ENCODE measurements at places on chromosomes 2 and 18.
A peak's percentile ranks its signal among the peaks of the same experiment; 100 is the strongest.

- DNase-seq: no peak
Observed at GRCh38 chr2:119672161-119672862, 6.7 kb upstream of the TMEM177 start.

GRCh38 chr2:35973132-35973736 lies 382.3 kb upstream of the CRIM1 start:
- DNase-seq: no peak

DNA sequence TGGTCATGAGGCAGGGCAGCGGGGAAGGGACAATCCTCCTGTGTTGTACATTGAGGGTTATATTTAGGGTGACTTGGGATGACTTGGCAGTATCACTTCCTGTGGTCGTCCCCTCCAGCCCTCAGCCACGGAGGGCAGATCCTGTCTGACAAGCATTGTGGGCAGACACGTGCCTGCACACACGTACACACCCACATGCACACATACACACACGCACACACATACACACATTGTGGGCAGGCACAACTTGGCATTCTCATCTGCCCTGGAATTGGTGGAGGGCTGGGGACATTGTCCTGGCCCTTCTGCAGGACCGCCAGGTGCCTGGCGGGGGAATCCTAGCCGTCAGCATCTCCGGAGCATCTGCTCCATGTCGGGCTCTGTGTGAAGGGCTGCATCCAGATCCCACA lies 47.6 kb downstream of the ODC1 start:
- DNase-seq: peak; percentile 65

DNA sequence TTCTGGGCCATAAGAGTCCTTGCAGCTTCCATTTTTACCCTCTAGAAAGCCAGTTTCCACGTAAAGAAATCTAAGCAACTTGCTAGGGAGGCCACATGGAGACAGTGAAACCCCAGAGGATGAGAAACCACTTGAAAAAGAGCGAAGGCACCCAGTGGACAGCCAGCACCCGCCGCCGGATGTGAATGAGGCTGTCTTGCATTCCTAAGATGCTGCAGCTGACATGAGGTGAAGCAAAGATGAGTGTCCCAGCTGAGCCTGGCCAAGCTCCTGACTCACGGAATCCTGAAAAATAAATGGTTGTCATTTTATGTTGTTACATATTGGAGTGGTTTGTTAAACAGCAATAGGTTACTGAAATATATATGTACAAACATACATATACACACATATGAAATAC lies 65.9 kb upstream of the STPG4 start:
- no peak for DNase-seq

DNA sequence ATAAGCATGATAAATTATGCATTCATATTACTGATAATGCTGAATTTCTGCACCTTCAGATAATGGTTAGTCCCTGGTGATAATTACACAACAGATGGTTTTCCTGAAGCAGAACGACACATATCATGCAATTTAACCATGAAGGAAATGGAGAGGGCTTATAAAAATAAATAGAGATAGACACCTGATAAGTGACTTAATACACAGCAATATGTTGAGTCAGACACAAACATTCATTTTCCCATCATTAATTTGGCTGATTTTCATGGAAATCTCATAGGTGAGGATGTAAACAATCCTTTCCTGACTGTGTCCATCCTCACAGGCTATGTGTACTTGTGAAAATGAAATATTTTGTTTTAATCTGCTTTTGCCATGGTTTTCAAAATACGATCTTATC lies 36.9 kb upstream of the DSEL start:
- DNase-seq: no peak

DNA sequence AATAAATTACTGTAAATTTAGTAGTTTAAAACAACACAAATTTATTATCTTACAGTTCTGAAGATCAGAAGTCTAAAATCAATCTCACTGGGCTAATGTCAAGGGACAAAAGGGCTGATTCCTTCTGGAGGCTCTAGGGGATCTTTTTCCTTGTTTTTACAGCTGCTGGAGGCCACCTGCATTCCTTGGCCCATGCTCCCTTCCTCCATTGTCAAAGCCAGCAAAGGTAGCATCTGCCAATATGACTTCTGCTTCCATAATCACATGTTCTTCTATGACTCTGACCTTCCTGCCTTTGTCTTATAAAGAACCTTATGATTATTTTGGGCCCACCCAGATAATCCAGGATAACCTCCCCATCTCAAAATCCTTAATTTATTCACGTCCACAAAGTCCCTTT lies 46.0 kb upstream of the FAM136A start:
- no peak for DNase-seq

DNA sequence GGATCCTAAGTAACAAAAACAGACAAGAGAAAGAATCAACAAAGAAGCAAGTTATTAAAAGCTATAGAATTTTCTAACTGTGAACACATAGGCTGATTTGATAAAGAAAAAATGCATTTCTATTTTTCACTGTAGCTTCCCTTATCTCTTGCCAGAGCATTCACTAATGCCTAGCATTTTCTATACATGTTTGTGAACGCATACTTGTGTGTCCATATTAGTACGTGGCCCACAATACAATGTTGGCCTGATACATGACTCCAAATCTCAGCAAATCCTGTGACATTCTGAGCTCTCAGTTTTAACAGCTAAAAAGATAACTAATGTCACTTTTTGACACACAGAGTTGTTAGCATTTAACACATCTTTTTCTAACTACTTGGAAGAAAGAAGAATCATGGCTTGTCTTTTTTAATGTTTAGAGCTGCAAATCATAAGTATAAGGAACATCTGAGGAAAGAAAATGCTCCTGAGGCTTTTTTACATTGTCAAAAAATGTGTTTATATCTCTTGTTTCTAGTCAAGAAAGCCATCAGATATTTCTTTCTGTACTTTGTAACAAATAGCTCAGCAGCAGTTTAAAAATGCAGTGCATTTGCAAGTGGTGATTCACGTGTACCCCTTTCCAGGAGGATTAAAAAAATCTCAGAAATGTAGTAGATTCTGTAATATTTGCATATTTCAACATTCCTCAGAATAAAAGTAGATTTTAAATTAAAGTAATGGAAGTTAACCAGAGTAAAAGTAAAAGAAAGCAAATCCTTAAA lies 1646.8 kb upstream of the TMEFF2 start:
- no peak for DNase-seq

GRCh38 chr2:20419007-20419576 lies 27.8 kb upstream of the RHOB start:
- DNase-seq: peak; percentile 56

DNA sequence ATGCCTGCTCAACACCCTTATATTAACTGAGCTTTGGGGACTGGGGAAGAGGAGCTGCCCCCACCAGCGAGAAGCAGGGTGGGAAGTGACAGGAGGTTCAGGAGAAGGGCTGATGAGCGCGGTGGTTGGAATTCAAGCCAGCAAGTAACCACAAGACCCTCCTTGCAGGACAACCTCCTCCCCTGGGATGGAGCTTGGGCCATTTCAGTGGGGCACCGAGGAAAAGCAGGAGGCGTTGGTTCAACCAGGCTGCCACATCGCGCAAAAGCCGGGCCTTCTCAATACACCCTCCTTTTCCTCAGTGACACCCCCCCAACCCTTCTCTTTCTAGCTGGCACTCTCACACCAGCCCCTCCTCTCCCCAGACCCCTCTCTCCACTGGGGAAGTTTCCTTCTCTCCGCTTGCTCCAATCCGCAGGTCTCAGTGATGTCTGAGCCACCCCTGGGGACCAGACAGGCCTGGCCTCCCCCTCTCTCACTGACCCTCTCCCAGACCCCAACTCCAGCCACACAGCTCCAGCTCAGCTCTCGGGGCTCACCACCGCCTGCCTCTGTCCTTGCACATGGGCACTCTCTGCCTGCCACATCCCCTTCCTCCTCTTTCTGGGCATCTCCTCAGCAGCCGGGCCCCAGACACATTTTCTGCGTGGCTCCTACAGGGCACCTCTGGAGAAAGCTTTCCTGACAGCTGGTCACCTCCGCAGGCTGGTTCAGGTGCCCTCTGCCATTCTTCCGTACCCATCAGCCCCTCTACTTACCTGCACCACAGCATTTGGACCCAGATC lies 44.5 kb downstream of the KCNF1 start:
- DNase-seq: no peak

GRCh38 chr2:225948903-225949302 lies 549.4 kb downstream of the NYAP2 start:
- DNase-seq: no peak

GRCh38 chr2:209593930-209594329 lies 170.1 kb downstream of the MAP2 start:
- DNase-seq: no peak

Measured in femur (tissue), 1 donor.